ENCODE measurements at places on chromosomes 1 and 21. TPM values are rescaled to one million over a fixed set of nuclear protein-coding genes. Genes with fewer than 3 reads are reported as not detected.

The SH2D2A gene
- 453 TPM for total RNA-seq

The HCRTR1 gene
- total RNA-seq = not detected

The CAMK1G gene
- total RNA-seq = not detected

The CRP gene
- not detected for total RNA-seq

The CLDN17 gene
- total RNA-seq = not detected

DNA sequence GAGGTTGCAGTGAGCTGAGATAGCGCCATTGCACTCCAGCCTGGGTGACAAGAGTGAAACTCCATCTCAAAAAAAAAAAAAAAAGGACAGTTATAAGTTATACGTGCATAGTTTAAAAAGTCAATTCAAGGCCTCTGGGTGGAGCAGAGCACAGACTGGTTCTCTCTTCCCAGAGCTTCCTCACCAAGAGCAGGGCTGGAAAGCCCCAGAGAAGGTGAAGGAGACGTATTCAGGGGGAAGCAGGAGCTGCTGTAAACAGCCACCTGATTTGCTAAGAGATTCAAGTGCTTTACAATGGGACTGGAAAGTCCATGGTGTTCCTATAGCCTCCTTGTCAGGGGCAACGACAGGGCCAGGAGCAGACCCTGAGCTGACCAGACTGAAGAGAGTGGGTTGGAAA lies 85.0 kb upstream of the LYST start:
- DNase-seq = no peak

- no peak for DNase-seq
Observed at GRCh38 chr1:23524716-23525401, 6.2 kb downstream of the E2F2 start.

- no peak for DNase-seq
Observed at GRCh38 chr1:55623311-55623710, 408.1 kb upstream of the USP24 start.

- no peak for DNase-seq
Observed at GRCh38 chr21:17359781-17360180, 153.1 kb upstream of the CXADR start.

DNA sequence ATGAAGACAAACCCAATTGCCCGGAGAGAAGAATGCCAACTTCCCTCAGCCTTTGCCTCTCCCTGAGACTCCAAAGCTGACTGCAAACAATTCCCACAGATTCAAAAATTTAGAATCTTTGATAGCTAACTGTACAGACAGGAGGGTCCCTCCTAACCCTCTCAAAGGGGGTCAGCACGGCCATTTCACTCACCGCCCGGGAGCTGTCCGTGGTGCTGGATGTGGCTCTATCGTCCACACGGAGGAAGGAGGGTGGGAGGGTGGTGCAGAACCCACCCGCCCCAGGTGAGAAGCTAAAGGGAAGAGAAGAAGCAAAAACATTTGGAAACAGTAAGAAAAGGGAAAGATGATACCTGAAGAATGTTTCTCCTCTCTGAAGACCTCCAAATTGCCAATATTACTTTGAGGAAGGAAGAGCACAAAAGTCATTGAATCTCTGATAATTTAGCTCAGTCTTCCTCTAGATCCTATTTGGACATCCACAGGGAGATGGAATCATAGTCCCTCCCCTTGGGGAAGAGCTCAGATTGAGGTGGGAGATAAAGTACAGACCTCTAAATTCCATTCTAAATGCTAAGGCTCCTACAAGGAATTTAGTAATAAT lies 45.6 kb downstream of the RHBG start:
- DNase-seq = no peak

GRCh38 chr1:167416506-167416905 lies 101.8 kb downstream of the CD247 start:
- no peak for DNase-seq

DNA sequence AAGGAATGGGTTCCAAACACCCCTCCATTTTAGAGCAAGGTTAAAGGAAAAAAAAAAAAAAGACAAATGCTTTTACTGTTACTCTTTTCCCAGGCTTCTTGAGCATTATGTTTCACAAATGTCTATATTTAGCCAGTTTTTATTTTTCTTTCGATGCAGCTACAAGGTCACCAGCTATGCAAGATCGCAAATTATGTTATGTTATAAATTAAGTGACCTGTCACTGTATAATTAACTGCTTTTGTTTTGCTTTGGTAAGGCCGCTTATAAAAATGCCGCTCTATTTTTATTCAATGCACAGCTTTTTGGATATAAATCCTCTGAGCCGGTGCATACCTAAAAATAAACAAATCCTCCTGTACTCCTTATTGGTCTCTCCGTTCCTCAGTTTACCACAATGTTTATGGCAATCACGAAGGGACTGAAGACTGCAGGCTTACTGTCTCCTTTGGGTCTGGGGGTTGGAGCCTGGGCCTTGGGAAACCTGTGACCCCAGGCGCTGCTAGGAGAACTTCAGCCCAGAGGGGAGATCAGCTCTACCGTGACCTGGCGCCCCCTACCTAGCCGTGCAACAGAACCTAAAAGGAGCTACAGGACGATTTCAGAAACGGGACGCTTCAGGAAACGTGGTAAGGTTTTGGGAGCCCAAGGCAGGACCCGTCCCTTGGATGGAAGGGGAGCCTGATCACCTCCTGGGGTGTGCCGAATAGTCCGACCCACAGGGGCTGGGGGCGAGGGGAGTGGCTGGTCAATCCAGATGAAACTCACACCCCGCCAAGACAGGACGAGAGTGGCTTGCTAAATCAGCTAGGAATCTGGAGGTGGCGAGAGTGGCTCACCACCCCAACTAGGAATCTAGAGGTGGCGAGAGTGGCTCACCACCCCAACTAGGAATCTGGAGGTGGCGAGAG lies 101.2 kb upstream of the CD55 start:
- no peak for DNase-seq

The PPIE gene
- total RNA-seq = 67.6 TPM

DNA sequence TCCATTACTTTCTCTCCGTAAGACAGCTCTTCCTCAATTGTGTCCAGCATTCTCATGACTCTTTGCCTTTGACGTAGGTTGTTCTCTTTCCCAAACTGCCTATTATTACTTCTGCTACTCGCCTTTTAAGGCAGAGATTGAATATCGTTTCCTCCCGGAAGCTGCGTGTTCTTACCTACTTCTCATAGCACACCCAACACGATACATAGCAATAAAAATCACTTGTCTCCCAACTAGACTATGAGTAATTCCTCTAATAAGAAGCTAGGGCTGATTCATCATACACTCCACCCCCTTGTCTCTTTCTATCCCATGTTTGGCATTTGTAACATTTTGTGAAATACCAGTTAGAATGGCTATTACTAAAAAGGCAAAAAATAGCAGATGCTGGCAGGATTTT lies 55.8 kb upstream of the SGIP1 start:
- DNase-seq = no peak

The MIA3 gene
- 40.6 TPM for total RNA-seq

- peak; percentile 8 for DNase-seq
Observed at GRCh38 chr1:905071-905749, 18.5 kb upstream of the SAMD11 start.

GRCh38 chr1:214174508-214175199 lies 106.3 kb upstream of the SMYD2 start:
- no peak for DNase-seq

- no peak for DNase-seq
Observed at GRCh38 chr1:224235813-224236493, 52.9 kb downstream of the DEGS1 start.
